ENCODE measurements at places on chromosomes 12 and 14.
A peak's percentile ranks its signal among the peaks of the same experiment; 100 is the strongest.

GRCh38 chr12:63353559-63353958, 202.6 kb upstream of the AVPR1A start:
- DNase-seq, result no peak

GRCh38 chr14:29558516-29558915, 369.1 kb downstream of the PRKD1 start:
- no peak for DNase-seq

- DNase-seq, result no peak
Measured at GRCh38 chr12:124018539-124018938, 45.5 kb downstream of the ZNF664 start.

DNA sequence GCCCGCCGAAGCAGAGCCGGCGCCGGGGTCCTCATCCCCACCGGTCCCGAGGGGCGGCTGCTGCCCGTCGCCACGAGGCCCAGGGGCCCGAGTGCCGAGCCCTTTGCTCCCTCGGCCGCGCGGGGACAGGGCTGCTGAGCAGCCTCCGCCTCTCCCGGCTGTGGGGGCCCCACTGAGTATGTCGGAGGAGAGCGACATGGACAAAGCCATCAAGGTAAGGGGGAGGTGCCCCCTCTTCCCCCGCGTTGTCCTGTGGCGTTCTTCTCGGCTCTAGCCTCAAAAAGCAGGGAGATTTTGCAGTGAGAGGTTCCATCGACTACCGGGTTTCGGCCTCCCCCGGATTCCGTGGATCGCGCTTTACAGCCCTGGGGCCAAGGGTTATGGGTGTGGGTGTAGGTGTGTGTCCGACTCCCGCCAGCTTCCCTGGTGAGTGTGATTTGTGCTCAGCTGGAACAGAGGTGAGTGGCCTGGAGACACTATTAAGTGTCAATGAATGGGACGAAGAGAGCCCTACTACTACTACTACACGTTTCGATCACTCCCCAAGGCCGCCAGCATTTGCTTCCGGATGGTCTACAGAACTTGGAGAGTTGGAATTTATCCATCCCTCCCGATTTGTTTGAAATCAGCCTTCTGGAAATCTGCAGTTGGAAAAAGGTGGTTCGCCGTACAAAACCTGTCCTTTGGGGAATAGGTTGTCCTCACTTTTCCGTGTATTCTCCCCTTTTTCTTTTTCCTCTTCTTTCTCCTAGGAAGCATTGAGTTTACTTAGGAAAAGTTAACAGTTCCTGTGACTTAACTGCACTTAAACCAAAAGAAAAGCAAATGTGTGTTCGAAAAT, 748 bp downstream of the MAPKAPK5 start:
- peak; percentile 49 for DNase-seq

- no peak for DNase-seq
Measured at GRCh38 chr14:72053651-72054050, 121.4 kb downstream of the RGS6 start.

DNA sequence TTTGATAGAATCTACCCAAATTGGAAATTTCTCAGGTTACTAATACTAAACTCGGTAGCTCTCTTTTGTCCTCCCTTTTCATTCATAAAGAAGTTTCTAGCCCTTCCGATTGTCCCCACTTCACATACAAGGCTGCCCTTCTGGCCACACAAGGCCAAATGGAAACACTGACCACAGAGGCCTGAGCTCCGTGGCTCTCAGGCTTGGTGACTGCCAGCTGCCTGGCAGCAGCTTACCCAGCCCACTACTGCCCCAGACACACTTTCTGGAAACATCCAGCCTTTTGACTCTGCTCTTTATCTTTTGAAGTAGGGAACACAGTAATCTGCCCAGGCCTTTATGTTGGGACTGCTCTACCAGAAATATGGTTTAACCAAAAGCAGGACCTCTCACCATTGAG, 167.2 kb downstream of the GCH1 start:
- no peak for DNase-seq

GRCh38 chr14:39491134-39491571, 58.9 kb upstream of the FBXO33 start:
- no peak for DNase-seq

- no peak for DNase-seq
Measured at GRCh38 chr14:74863274-74863673, 12.7 kb downstream of the PROX2 start.

GRCh38 chr12:3491938-3492792, 1.2 kb downstream of the PRMT8 start:
- peak; percentile 64 for DNase-seq

- DNase-seq, result no peak
Measured at GRCh38 chr12:97561619-97562290, 99.2 kb downstream of the RMST start.

DNA sequence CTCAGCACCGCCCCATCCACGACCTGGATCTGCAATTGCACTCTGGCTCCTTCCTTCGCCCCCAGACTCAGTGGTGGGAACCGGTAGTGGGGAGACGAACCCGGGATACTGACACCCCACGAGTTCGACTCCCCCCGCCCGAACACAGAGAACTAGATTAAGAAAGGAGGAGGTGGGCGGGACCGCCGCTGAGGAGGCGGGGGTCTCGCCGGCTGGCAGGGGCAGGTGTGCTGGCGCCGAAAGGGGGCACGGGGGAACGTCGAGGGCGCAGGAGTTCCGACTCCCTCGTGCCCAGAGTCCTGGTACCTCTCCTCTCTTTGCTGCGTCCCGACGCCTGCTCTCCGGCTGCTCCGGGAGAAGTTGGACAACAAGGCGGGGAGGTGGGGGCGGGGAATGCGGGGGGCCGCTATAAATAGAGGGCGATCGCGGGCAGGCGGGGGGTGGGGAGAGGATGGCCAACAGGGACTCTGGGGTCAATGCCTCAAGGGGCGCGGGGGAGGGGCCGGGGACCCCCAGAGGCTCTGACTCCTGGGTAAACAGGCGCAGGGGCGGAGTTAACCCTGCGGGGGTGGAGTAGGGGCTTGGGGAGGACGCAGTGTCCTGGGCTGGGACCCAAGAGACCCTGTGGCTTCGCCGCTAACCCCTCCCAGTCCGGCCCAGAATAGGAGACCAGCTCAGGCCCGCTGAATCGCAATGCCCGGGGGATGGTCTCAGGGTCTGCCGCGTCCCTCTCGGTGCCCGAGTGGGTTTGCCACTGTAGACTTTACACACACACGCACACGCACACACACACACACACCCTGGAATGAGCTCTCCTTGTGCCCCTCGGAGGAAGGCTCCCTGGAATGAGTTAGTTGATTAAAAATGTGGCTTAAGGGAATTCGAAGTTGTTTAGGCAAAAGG, 761 bp upstream of the NDRG2 start:
- peak; percentile 27 for DNase-seq

DNA sequence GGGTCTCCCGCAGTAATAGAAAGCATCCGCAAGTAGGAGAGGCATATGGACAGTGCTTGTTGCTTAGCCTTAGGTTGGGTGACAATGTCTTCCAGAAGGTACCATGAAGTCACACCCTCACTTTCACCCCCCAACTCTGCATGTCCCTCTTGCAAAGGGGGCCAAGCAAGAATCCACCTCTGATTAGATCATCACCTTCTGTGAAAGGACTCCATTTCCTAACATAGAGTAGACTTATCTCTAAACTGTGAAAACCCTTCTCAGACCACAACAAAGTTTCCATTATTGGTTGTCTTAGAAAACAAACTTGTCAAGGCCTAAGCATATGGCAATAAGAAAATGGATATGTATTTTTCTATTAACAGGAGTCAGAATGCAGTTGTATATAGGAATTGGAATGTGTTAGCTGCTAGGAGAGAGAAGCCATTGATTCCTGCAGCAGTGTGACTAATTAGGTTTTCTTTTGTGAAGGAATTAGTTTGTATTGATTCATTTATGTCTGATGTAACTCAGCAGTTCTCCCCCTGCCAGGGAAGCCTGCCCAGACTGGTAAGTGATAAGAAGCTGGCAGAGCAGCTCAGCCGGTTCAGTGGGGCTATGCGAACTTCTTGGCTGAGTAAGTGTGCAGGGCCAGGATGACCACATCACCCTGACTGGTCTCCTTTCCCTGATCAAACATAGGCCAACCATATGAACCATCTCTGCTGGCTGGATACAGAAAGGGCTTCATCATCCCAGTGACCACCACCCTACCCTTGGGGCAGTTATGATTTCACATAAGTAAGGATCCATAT, 107.3 kb upstream of the CCDC196 start:
- DNase-seq, result no peak

GRCh38 chr12:168763-169525, 45.0 kb downstream of the SLC6A12 start:
- no peak for DNase-seq

DNA sequence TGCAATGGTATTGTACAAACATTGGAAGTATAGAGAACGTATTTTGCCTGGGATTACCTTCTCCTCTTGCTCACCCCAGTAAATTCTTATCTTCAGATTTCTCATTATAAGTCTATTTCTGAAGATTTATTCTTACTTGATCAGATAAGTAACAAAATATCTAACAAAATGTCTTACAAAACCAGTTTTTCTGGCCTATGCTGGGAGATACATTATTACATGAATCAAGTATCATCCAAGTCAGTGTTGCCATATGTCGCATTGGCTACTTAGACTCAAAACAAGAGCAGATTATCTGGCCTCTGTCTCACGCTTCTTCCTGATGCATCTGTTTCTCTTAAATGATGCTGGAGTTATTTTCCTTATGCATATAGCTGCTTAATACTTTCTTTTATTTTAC, 408.5 kb downstream of the CCER1 start:
- no peak for DNase-seq

GRCh38 chr14:74474376-74474775, 18.7 kb downstream of the NPC2 start:
- DNase-seq, result no peak

DNA sequence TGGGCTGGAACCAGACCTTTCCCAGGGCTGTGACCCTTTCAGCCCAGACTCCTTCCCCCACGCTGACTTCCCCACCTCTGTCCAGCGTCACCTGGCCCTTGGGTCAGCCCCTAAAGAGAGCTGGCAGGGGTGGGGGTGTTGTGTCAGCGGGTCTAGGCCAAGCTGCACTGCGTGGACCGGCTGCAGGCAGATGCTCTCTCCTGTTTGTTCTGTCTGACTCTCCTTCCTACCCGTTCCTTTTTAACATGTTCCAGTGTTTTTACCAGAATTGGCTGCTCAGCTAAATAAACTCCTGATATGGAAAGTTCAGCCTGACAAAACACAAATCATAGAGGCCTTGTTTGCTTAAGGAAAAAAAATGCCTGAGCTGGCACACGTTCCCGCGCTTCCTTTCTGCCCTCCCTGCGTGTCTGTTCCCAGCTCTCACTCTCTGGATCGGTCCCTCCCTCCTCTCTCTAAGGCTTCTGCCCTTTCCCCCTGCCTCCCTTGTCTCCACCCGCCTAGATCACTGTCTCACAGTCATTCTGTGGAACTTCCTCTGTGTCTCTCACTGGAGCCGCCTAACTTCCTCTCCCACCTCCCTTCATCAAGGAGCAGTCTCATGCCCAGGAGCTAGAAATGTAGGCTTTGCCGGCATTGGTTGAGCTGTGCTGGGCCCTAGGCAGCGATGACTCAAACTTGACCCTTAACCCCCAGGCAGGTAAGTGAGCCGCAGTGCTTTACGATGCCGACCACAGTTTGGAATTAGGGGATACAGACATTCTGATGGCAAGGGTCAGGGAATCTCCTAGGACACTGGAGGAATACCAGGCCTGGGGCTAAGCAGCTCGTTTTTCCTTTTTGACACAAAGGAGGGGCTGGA, 15.5 kb upstream of the MLXIP start:
- no peak for DNase-seq

DNA sequence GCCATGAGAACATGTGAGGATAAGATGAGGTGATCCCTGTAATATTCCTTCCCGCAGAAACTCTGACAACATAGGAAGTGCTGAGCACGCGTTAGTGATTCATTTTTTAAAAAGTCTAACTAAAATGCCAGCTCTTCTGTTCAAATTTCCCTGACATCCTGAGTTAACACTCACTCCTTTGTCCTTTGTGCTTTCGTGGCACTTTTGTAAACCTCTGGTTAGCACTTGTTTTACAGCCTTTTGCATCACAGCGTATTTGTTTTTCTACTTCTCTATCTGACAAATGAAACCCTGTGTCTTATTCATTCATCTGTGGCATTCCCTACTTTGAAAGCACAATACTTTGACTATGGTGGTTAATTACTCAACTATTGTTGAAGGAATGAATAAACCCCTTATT, 313.6 kb downstream of the NUAK1 start:
- no peak for DNase-seq

DNA sequence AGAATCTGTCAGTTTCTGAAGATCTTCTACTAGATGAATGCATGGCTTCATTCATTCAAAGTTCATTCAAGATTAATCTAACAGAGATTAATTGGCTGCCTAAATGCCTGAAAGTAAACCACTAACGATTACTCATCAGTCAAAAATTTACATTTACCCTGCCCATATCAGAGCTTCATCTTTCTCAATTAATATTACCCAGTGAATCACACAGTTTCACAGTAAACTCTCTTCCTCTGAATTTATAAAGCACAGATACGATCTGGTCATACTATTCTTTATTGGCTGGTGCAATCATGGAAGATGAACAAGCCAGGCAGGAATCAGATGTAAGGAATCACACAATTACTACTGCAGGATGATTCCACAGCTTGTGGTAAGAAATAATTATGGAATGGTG, 377.7 kb downstream of the SLC16A7 start:
- no peak for DNase-seq

DNA sequence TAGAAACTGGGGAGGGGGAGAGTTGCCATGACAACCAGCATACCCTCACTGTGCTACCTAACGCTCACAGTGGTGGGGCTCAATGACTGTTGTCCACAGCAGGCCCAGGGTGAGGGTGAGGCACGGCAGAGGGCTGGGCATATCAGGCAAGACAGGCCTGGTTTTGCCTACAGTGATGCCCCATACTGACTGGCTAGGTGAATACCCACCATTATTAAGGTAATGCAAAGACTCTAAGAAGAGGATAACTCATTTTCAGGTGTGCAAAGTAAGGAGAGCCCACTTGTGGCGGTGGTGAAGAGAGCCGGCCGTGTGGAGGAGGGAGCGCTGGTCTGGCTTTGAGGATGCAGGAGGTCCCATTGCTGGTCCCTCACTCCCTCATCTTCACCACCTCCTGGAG, 422.3 kb downstream of the FUT8 start:
- DNase-seq, result no peak

- DNase-seq, result no peak
Measured at GRCh38 chr14:89284333-89285058, 132.5 kb downstream of the FOXN3 start.

GRCh38 chr12:60191676-60192359, 596.0 kb downstream of the SLC16A7 start:
- no peak for DNase-seq

- no peak for DNase-seq
Measured at GRCh38 chr12:9323144-9323681, 115.0 kb upstream of the PZP start.

DNA sequence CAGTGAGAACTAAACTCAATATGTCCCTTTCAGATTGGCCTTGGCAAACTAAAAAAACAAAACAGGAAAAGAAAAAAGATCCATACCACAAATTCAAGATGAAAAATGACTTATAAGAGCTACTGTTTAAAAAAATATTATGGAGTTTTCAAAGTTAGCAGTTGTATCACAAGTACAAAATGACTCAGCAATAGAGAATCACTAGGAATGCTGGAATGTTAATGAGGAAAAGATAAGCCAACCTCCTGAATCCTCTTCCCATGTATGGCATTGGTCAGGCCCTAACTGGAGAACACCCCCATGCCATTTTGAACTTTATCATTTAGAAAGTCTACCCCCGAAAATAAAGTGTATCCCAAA, 62.2 kb downstream of the PPP1R36 start:
- no peak for DNase-seq

- peak; percentile 32 for DNase-seq
Measured at GRCh38 chr12:39272871-39273655, 169.9 kb downstream of the KIF21A start.

Measured in activated naive CD4-positive, alpha-beta T cell treated with anti-CD3 and anti-CD28 coated beads, Interleukin-2, amount 10 ng/mL, durations not matched to agents 7 days and 5 days (primary cell).